ENCODE measurements at places on chromosomes 2 and 18.

DNA sequence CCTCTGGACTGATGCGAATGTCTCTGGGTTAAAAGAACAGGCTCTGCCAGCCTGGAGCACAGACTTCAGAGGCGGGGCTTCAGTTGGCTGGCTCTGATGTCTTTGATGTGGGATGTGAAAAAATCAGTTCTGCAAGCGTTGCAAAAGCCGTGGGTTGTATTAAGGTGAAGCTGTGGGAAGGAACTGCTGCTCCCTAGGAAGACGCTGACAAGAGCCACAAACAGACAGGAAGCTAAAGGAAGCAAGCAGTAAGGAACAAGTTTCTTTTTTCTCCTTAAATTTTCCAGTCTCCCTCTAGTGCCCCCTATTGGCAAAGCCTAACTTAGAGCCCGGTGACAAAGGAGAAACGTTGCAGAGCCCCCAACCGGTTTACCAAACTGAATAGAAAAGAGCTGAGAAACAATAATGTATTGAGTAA, 239.0 kb downstream of the CCDC178 start:
- DNase-seq = no peak

- DNase-seq = no peak
Measured at GRCh38 chr2:240455272-240455646, 19.8 kb downstream of the GPC1 start.

DNA sequence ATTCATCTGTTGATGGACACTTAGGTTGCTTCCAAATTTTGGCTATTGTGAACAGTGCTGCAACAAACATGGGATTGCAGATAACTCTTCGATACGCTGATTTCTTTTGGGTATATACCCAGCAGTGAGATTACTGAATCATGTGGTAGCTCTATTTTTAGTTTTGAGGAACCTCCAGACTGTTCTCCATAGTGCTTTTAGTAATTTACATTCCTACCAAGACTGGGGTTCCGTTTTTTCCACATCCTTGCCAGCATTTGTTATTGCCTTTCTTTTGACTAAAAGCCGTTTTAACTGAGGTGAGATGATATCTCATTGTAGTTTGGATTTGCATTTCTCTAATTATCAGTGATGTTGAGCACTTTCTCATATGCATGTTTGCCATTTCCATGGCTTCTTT, 200.3 kb downstream of the MBD5 start:
- DNase-seq = no peak

- DNase-seq = no peak
Measured at GRCh38 chr2:102346381-102347130, 9.0 kb upstream of the IL18R1 start.

GRCh38 chr2:119174216-119174992, 15.9 kb upstream of the C1QL2 start:
- no peak for DNase-seq

- DNase-seq = no peak
Measured at GRCh38 chr2:112542984-112543661, 858 bp downstream of the POLR1B start.

DNA sequence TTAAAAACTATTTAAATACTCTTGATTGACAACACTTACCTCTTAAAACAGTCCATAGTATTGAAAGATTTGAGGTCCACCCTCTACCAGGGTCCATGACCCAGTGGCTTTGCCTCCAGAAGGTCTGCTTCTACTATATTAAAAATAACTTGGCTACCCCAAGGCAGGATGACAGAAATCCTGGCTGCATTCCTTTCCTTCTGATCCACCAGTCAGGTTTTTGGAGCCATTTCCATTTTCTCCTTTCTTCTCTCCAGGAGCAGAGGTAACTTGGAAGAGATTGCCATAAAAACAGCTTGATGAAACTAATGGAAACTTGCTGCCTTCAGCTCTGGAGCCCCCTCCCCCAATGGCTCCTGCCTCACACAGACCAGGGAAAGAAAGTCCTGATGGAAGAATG, 2.6 kb upstream of the FAM171B start:
- no peak for DNase-seq

GRCh38 chr2:219430633-219431615, 3.7 kb upstream of the SPEG start:
- no peak for DNase-seq

DNA sequence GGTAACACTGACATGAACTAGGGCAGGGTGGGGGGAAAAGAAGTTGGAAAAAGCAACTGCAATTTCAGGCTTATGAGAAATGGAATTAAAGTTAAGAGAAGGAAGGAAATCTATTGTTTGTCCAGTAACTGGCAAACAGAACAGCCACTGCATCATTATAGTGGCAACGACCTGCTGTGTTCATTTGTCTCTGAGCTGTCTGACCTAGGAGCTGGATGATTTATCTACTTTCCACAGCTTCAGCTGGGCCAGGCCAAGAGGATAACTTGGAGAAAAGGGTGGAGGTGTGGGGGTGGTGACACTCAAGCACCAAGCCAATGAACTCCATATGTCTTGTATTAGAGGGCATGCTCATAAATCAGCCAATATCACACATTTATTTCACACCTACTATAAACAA, 291.5 kb upstream of the KLHL29 start:
- no peak for DNase-seq

DNA sequence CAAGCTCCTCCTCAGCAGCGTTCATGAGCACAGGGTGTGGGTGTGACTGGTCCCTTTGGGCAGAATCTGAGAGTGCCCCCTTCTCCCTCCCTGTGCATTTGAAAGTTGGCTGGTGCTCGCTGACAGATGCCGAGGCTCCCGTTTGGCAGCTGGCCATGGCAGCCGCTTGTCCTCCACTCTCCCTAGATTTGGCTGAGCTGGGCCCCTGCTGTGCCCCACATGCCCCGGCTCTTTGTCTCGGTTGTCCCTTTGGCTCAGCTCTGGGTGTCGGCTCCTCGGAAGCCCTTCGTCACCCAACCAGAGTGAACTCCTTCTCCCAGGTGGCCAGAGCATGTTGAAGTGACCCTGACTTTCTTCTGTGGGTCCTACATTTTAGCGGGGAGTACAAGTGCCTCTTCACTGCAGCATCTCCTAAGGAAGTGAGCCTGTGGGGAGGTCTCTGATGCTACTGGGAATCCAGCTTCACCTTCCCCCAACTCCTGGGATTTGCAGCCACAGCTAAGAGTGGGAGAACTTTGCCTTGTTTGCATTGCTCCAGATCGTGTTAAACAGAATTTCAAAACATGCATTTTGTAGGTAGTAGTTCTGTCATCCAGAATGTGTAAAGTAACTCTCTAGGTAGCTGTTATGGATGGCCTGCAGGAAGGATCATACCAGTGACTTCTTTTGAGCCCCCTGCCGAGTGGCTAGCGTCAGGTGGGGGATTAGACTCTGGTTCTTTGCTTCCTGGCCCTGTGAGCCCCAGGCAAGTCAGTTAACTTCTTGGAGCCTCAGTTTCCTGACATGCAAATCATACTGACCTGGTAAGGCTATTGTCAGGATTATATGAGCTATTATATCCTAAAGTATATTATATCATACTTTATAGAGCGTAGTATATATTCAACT, 24.2 kb downstream of the HPCAL1 start:
- DNase-seq = no peak

- DNase-seq = no peak
Measured at GRCh38 chr18:31065036-31065773, 22.7 kb upstream of the DSC3 start.

DNA sequence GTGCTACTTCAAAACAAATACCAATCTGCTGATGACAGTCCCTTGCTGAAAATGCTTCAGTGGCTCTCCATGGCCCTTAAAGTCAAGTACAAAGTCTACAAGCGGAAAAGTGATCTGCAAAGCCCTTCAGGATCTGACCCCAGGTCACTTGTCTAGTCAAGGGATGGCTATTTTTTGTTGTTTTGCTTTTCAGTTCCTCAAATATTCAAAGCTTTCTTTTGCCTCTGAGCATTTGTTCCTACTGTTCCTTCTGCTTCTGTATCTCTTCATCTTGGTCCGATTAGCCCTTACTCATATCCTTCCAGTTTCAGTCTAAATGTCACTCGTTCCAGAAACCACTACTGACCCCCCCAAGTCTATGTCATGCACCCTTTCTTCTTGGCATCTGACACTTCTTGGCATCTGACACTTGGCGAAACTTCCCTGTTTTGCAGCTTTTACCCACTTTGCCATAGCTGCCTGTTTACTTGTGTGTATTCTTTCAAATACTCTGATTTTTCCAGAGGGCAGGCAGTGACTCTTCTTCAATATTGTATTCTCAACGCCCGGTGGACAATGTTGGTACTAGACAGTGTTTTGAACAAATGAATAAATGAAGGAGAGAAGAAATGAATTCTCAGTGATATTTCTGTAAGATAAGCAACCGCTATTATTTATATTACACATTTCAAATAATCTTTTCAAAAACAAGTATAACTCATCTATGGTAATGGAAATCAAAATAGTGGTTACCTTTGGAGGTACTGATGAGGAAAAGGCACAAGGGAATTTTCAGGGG, 175.9 kb upstream of the FN1 start:
- DNase-seq = no peak

DNA sequence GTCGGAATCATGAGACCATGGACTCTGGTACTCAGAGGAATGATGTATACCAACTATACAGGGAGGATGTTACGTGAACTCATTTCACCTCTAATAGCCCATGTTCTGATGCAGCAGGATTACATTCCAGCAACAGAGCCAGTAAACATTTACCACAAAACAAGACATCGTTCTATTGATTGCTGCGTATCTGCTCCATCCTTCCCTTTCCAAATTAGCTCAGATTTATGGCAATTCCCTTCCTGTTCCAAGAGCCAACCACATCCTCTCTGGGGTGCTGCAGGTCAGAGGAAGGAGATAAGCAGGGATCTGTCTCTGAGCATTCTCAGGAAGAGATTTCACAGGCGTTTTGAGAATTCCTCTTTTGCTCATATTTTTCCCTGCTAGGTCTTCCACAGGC, 98.3 kb downstream of the KLF7 start:
- no peak for DNase-seq

GRCh38 chr2:177261116-177262060, 3.1 kb downstream of the NFE2L2 start:
- DNase-seq = no peak

GRCh38 chr2:9229470-9229820, 22.8 kb downstream of the ASAP2 start:
- DNase-seq = no peak

DNA sequence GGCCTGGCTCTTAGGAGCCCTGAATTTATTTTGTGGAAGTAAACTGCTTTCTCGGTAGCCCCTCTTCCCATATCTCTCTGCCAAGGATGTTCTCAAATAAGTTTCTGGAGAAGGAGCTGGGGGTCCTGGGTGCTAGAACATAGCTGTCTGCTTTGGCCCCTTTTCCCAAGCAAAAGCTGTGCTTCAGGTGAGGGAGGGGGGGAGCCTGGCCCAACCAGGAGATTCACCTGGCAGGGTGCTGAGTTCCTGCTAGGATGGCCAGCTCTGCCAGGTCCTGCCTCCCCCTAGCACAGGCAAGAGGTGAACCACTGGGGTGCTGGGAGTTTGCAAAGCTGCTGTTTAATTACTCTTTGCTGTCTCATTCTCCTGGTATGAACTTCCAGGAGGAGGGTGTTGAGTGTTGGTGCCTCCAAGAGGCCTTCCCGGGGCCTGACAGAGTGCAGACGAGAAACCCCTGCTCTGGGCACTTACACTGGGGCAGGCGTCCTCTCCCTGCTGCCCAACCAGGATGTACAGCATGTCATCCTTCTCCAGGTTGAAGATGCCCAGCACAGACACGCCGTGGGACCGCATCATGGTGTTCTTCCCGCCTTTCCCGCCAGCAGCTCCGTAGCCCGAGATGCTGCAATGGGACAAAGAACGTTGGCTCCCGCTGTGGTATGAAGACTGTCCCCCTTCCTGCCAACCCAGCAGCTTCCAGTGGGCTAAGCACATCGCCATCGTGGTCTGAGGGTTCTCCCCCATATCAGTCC, 124.2 kb downstream of the CLIP4 start:
- DNase-seq = no peak

- no peak for DNase-seq
Measured at GRCh38 chr2:16853088-16853487, 187.5 kb upstream of the CYRIA start.

All from keratinocyte (primary cell).